ENCODE measurements at places on chromosomes 3 and 15.

GRCh38 chr15:40499931-40500330 is 29.1 kb downstream of the CHST14 start:
- DNase-seq = no peak

DNA sequence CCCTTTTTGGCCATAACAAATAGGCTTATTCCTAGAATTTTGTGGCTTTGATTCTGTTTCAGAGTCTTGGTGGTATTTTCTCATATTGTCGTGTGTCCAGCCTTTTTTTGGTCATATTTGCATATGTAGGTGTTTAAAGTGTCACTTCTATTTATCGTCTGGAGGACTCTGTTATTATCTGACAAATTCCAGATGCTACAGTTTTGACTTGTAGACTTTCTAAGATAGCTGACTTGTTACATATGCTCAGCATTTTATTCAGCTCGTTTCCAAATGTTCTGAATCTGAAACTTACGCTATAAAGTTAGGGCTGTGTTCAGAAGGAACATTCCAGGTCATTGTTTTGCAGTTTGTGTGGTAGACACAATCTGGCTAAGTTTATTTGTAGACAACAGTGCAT is 1.9 kb downstream of the PPP4R2 start:
- peak; percentile 1 for DNase-seq

GRCh38 chr15:31197497-31198414 is 96.2 kb upstream of the TRPM1 start:
- DNase-seq = no peak

GRCh38 chr3:119279101-119279554 is 15.1 kb upstream of the ARHGAP31 start:
- DNase-seq = no peak

DNA sequence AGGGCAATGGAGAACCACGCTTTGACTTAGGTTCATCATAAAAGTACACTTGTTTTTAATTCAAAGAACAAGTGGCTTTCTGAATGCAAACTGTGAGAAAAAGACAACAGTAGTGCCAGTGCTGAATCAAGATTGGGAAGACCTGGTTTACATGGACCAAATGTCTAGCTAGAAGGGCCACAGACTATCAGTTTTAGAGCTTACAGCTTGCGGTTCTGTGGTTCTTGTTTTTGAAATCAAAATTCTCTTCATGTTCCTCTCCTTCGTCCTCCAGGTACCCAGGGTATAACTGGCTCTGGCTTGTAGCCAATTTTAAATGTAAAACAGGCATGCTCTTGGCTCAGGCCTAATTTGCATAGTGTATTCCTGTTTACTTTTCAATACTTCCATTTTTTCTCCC is 124.6 kb downstream of the TGFBR2 start:
- DNase-seq = no peak

DNA sequence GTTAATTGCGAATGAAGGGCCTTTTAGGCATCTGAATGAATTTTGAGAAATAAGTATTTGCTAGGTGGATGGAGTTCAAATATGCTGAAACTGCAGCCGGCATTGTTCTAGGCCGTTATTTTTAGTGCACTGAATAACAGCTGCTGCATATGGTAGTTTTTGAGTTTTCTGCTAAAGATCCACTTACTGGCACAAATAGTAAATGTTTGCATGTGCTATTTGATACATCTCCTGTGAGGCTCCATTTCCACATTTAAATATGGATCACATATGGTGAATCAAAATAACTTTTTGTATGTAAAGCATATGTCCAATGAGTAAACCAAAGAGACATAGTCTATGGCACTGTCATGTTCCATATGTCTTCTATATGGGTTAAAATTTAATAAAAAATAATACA is 56.7 kb upstream of the CNTN4 start:
- DNase-seq = no peak

GRCh38 chr15:92444631-92445030 is 51.0 kb downstream of the ST8SIA2 start:
- no peak for DNase-seq

DNA sequence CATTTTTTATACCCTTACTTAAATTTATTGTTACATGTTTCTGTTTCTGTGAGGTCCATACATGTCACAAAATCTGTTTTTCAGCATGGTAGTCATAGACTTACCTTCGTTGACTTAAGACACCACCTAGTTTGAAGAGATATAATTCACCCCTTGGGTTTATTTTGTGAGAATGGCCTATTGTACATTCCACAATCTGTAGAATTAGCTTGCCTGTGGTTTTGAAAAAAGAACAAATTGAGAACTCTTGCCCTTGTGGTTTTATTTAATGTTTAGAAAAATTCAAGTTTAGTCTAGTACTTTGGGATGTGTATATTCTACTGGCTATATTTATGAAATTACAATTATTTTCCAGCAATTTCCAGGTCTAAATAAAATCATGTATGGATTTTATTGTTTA is 31.6 kb downstream of the FILIP1L start:
- no peak for DNase-seq

GRCh38 chr3:71030748-71031147 is 552.8 kb downstream of the FOXP1 start:
- DNase-seq = no peak

GRCh38 chr15:36860792-36861191 is 239.6 kb downstream of the MEIS2 start:
- no peak for DNase-seq

GRCh38 chr3:38318766-38319671 is 27.6 kb upstream of the XYLB start:
- no peak for DNase-seq

DNA sequence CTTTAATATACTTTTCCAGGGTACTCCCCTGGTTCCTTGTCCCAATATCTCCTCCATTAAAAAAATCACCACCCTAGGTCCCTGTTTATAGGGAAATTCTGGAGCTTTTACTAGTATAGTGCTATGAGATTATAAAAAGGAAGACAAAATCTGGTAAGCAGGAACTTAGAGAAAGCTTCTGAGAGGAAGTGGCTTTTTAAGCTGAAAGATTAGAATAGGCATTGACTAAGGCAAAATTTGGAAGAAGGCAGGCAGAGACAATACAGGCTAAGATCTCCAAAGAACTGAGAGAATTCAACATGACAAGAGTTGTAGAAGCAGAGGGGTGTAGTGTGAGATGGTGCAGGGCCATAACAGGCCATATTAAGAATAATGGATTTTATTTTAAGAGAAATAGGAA is 25.8 kb downstream of the SGO1 start:
- DNase-seq = no peak

DNA sequence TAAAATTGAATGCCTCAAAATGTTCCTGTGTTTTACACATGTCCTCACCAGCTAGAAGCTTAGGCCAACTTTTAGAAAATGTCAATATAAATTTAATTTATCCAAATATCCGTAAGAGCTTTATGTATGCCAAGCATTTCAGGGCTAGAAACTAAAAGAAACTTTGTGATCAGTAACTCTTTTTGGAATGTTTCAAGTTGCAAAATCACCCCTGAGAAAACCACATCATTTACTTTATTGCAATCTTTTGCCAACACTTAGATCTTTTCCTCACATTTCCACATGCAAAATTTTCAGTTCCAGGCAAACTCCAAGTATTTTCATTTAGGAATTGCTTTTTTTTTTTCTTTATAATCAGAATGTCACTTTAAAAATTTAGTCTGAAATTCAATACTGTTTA is 20.1 kb upstream of the IGF1R start:
- no peak for DNase-seq

GRCh38 chr15:27336676-27337075 is 365.7 kb downstream of the GABRG3 start:
- no peak for DNase-seq

- no peak for DNase-seq
These were observed 581 bp downstream of the IP6K1 start for GRCh38 chr3:49785565-49786356.

GRCh38 chr3:97297032-97297431 is 467.5 kb upstream of the ARL6 start:
- no peak for DNase-seq

DNA sequence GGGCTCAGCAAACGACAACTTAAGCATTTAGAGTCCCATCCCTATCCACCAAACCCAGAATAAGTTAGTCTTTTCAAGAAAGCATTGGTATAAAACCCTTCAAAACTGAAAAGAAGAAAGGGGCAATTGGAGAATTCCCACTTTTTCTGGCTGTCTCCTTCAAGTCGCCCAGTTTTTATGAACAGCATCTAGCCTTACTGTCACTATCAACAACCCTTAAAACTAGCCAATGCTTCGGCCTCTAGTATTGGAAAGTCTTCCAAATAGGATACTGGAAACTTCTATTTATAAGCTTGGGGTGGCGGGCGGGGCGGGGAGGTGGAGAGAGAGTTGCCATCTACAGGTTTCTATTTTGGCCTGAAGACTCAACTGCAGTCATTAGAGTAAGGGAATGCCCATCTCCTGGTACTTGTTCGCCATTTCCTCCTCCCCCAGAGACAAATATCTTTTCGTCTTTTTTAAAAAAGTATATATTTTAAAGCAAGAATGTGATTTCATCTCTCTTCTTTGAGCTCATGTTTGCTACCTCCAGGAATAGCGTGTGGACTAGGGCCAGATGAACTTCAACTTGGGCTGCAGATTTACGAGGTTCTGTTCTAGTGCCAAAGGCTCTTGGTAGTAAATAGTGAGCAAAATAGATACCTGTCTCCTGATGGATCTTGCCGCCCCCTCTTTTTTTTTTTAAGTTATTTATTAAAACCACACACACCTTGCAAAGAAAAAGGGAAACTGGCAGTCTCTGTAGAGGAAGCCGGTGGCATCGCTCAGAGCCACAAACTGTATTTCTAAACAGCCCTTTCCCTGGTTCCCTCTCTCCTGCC is 2.7 kb downstream of the BCL6 start:
- DNase-seq = no peak

DNA sequence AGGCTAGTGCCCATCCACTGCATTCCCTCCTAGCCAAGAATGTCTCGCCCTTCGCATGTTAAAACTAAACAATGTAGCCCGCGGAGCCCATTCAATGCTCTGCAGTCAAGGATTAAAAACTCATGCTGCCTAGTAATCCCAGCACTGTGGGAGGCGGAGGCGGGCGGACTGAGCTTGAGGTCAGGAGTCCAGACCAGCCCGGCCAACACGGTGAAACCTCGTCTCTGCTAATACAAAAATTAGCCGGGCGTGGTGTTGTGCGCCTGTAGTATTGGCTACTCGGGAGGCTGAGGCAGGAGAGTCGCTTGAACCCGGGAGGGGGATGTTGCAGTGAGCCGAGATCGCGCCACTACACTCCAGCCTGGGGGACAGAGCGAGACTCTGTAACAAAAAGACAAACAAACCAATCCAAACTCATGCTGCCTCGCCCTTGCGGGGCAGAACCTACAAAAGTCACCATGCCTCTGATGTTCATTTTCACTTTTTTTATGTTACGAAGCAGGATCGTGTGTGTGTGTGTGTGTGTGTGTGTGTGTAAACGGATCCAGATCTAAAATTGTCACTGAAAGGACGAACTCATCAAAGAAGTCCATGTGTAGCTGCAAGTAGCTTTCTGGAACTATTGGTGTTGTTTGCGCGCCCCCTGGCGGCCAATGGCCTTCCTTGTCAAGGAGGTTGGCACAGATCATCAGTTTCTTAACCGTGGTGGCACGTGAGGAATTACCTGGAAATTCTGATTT is 54.8 kb upstream of the SPESP1 start:
- DNase-seq = peak; percentile 81

GRCh38 chr15:68616397-68616796 is 37.6 kb downstream of the CORO2B start:
- DNase-seq = no peak

DNA sequence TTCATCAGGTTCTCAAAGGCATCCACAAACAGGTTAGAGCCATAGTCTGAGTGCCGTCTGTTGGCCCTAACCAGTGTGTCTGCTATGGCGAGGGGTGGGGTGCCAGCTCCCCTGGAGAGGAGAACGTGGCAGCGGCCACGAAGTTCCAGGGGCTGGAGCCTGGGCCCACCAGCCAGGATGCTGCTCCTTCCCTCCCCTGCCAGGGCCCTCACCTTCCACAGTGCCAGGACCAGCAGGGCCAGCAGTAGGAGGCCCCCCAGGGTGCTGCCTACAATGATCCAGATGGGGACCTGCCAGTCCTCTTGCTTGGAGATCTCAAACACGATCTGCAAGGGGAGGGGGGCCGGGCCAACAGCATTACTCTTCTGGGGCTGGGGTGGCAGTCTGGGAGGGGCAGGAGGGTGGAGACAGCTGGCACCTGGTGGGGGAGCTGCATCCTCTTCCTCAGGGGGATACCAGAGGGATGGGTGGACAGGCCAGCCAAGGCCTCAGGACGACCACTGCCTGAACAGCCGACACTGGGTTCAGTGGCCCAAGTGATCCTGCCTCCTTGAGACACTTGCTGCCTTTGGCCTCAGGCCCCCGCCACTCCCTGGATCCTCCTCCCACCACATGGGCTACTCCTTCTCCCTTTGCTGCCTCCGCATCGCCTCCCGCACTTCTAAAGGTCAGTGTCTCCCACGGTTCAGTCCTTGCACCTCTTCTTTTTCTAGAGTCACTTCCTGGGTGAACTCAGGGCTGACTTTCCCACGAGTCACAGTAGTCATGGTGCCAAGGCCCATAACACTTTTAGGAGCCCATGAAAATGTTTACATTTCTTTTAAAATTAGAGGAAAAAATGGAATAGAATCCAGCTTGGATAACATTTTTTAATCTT is 26.3 kb downstream of the FEM1B start:
- no peak for DNase-seq

- DNase-seq = no peak
These were observed 222.9 kb upstream of the NDN start for GRCh38 chr15:23910030-23910429.

GRCh38 chr3:14601692-14602005 is 49.9 kb upstream of the CCDC174 start:
- no peak for DNase-seq

- DNase-seq = no peak
These were observed 27.9 kb downstream of the LNP1 start for GRCh38 chr3:100429187-100429716.

DNA sequence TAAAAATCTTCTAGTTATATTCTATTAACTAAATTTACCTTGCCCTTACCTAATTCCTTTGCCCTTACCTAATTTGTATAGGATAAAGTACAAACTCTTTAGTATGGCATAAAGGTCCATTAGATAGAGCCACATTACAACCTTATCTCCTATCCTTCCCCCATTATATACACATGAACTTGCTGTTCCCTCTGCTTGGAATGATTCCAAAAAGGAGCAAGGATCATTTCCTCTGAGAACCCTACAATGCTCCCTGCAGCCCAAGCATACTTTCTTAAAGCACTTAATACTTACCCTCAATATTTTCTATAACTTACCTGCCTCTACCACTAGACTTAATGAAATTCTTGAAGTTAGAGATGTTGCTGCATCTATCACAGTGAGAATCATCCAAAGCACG is 118.9 kb upstream of the CCDC54 start:
- DNase-seq = no peak

- DNase-seq = peak; percentile 77
These were observed 11.3 kb upstream of the SOX2 start for GRCh38 chr3:181700168-181701087.

GRCh38 chr3:132232231-132232792 is 84.9 kb upstream of the ACP3 start:
- DNase-seq = no peak

GRCh38 chr15:75168374-75168773 is 33.3 kb upstream of the C15orf39 start:
- no peak for DNase-seq
